ENCODE measurements at places on chromosomes 6 and 20. TPM values are rescaled to one million over a fixed set of nuclear protein-coding genes. Genes with fewer than 3 reads are reported as not detected.

DNA sequence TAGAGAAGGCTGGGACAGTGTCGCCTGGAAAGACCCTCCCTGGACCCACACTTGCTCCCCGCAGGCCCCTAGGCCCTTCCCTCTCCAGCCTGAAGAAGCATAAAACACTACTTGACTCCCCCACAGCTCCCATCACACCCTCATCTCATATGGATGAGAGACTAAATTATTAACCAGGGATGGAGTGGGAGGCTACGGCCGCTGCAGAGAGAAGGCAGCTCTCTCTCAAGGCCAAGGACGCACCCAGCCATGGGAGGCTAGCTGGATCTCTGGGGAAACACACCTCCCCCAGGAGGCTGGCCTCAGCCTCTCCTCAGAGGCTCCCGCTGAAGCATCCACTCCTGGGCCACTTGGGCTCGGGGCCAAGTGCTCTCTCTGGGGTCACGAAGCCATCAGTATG, 102.5 kb downstream of the GRM4 start:
- no peak for DNase-seq

- no peak for DNase-seq
These were observed 179.1 kb downstream of the SYNDIG1 start for GRCh38 chr20:24648481-24648880.

DNA sequence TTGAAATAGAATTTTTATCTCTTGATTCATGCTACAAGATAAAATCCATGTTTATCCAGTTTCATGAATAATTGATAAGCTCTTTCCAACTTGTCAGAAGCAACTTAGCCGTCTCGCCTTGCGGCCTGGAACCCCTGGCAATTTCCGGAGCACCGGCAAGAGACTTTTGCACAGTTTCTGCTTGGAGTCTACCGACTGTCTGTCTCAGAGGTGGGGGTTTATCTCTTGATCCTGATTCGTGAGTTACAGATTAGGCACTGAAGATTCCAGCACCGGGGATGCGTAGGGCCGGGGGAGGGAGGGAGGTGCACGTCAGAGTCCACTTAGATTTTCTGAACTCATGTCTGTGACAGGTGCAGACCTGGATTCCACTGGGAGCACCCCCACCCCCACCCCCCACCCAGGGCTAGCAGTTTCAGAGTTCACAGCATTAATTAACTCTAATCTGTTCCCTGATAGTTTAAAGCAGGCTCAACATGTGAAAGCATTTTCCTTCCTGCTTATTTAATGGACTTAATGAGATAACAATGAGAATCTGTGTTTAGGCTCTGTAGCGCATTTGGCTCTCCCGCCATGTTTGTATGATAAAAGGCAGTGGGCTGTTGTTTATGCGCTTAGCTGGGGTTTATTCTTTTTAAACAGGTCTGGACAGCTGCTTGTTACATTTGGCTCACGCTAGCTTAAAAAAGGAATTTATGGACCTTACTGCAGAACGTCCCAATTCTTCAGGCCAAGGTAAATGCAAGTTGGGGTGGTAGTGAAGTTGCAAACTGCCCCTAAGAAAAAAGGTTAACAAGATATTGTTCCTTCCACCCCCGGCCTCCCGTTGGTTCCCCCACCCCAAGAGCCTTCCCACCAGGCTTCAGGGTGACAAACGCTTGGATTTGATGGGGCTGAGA, 8.1 kb upstream of the APCDD1L start:
- no peak for DNase-seq

GRCh38 chr6:43579171-43579570, 3.2 kb downstream of the POLH start:
- DNase-seq, result no peak

- no peak for DNase-seq
These were observed 15.8 kb downstream of the TIAM2 start for GRCh38 chr6:155010940-155011339.

DNA sequence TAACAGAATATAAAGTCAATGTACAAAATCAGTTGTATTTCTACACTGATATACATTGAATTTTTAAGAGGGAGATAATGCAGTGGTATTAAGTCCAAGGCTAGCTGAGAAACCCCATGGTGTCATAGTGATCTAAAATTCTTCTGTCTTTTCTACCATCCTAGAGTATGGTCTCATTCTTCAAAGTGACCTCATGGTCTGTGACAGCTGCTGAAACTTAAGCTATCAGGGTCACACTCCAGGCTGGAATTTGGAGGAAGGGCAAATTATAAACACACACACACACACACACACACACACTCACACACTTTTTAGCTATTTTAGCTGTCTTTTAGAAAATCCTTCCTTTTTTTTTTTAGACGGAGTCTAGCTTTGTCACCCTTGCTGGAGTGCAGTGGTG, 47.3 kb upstream of the DYNLRB1 start:
- DNase-seq, result no peak

- no peak for DNase-seq
These were observed 2.7 kb downstream of the KCNQ2 start for GRCh38 chr20:63469713-63470101.

CALHM4 gene
- not detected for total RNA-seq
